DMS53 (cell line): ENCODE measurements at places on chromosomes 16 and 17.

DNA sequence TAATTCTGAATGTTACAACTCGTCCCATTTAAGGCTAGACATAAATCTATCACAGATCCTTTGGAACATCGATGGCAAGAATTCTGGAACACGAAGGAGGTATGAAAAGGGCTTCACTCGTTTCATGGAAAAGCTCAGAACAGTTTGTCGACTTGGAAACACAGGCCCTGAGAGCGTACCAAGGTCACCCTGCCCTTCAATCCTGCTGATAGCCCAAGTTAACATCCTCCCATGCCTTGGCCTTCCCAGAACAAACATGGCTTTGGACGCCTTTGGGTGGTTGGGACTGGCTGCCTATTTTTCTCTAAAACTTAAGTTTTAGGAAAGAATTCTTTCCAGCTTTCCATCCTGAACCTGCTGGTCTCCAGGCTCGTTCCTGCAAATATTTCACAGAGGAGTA lies 396.1 kb downstream of the MAF start:
- no peak for DNase-seq

GRCh38 chr17:28475151-28475900 lies 1.9 kb downstream of the SLC13A2 start:
- peak; percentile 42 for DNase-seq

DNA sequence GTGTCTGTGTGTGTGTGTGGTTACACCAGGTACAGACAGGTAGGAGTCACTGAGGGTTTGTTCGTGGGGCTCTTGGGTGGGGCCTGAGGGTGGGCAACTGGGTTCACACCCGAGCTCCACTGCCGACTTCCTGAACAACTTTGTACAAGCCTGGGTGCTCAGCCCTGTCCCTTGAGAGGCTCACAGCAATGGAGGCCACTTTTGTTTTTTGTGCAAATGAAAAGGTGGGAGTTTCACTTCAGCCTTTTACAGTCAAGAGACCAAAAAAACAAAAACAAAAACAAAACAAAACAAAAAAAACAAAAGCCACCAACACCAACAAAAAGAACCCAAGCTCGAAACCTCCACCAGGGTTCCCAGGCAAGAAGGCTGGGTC lies 2.4 kb downstream of the RHBDF2 start:
- DNase-seq, result peak; percentile 52

DNA sequence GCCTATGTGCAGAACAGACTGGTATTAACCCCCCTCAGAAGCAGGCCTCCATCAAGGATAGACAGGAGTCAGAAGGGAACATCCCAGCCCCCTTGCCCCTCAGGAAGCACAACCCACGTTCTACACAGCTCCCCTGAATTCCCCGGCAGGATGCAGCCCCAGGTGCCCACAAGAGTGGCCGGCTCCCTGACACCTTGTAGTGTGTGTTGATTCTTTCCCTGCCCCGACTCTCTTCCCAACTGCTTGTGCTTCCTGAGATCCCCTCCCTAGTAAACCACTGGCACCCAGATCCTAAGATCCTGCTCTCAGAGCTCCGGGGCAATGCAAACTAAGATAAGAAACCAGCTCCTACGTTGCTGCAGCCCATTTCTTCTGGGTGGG lies 34.8 kb upstream of the LITAF start:
- no peak for DNase-seq

DNA sequence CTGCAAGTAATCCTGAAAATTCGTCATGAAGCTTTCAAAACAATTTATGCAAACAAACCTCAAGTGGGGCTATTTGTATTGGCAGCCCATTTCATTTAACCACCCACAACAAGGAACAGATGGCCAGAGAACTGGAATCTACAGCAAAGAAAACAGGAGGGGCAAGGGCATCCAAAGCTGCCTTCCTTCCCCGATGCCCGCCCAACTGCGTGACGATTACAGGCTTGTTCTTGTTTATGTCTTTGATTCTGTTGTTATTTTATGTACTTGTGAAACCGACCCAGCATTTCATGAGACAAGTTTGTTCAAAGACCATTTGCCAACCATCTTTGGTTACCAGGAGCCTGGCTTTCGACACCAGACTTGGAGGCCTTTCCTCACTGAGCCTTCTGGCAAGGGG lies 59.1 kb upstream of the IRX6 start:
- DNase-seq, result peak; percentile 17

DNA sequence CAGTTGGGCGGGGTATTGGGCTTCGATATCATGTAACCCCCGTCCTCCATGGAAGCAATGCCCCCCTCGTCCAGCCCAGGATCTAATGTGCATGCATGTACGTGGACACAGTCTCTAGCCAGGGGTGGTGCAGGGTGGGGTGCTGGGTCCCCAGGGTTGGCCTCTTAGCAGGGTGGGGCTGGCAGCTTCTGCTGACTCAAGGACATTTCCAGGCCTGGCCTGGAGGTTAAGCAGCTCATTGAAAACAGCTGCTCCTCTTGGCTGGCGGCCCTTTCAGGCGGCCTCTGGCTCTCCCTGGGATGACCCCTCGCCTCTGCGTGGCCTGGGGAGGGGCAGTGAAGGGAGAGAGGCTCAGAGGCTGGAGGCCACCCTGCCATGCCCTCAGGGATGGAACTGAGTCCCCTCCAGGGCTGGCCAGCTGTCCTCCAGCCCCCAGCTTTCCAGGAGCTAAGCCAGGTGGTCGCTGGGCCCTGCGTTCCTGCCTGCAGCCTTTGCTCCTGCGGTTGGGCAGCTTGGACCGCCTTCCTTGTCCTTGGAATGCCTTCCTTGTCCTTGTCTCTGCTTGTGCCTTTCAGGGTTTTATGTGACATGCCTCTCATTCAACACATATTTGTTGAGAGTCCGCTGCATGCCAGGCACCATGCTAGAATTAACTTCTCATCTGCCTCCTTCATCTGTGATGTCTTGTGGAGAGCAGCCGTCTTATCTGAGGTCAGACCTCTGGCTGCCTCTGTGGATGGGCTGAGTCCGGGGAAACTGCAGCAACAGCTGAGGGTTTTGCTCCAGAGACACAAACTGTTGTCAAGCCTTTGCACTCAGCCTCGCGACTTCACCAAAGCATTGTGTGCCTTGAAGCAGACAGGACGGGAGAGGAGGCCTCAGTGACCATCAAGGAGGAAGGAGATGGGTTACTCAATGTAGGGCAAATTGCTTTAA lies 26.6 kb downstream of the MRC2 start:
- peak; percentile 11 for DNase-seq

DNA sequence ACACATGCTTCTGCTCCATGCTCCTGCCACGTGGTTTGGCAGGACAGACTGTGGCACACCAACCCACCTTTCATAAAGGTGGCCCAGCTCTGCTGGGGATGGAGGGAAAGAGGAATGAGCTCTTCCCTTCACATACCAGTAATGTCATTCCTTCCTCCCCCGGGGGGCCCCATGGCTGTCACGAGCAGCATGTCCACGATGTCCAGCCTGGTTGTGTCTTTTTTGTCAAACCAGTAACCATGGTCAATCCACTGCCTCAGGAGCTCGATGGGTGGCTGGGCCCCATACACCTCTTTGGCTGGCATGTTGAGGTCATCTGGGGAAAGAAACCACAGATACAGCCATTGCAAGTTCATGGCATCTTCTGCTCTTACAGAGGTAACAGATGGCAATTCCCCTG lies 96.6 kb downstream of the LYRM1 start:
- DNase-seq, result no peak

GRCh38 chr17:77555741-77556291 lies 402.7 kb upstream of the TNRC6C start:
- peak; percentile 47 for DNase-seq

DNA sequence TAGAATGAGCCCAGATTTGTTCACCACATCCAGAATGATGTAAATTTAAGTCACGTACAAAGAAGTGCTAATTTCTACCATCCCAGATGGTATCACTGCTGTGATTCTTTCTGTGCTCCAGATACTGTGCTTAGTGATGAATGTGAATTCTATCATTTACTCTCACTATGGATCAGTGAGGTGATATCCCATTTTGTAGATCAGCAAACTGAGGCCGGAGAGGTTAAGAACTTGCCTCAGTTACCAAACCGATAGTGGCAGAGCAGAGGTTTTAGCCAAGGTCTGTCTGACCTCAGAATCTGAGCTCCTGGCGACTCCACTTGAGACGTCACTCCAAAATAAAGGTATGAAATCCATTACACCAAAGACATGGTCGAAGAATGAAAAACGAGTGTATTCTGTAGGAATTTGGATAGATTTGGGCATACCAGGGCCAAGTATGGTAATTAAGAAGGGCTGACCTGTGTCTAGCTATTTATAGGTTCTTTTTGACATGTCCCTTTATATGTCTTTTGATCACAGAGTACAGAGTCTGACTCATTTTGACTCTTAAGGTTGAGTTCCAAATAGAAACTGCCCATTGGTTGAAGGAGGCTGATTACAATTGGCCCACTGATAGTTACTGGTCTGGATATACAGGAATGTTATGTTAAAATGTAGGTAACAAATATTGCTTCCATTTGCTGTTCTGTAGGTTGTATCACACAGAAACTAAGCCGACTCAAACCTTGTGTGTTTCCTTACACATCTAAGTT lies 10.0 kb downstream of the MAP2K6 start:
- DNase-seq, result no peak

- DNase-seq, result peak; percentile 83
These were observed 10.1 kb upstream of the SLC16A5 start for GRCh38 chr17:75077496-75078283.

- DNase-seq, result no peak
These were observed 41.4 kb downstream of the AP1G1 start for GRCh38 chr16:71767060-71767900.

DNA sequence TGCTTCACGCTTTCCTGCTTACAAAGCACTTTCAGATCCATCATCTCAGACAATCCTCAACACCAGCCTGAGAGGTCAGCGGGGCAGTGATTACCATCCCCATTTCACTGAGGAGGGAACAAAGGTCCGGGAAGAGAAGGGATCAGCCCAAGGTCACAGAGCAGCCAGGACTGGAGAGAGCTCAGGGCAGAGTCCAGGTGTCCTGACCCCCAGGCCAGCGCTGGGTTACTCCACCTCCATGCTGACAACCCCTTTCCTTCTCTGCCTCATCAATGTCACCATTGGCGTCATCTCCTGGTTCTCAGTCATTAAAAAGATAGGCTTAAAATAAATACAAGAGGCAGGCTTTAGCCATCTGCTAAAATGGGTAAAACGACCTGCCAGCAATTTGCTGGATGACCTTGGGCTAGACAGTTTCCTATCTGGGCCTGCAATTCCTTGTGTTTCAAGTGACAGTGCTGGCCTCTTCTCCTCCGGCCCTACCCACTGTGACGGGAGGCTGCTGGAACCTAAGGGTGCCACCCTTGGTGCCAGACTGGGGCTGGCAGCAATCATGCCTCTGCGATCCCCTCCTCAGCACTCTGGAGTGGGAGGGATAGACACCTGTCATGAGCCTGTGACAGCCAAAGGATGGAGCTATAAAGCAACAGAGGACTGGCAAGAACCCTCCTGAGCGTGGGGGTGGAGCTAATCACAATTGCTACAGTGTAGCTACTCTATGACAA lies 79.5 kb upstream of the CCL1 start:
- DNase-seq, result no peak

- DNase-seq, result no peak
These were observed 107.9 kb downstream of the SNX29 start for GRCh38 chr16:12084436-12084835.

DNA sequence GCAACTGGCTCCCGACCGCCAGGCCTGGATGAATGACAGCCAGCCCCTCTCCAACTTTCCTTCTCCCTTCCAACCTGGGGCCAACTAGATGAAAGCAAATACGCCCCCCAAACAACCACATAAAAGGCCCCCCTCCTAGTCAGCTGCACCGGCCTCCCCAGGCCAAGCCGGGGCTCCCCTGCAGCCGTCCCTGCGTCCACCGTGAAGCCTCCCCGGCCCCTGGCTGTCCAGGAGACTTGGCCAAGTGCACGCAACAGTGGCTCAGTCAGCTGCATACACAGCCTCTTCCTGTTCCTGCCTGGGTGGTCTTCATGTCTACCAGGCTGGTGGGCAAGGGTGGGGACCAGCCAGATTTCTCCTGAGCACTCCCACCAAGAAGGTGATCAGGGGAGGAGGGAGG lies 16.0 kb downstream of the DNAH17 start:
- no peak for DNase-seq

DNA sequence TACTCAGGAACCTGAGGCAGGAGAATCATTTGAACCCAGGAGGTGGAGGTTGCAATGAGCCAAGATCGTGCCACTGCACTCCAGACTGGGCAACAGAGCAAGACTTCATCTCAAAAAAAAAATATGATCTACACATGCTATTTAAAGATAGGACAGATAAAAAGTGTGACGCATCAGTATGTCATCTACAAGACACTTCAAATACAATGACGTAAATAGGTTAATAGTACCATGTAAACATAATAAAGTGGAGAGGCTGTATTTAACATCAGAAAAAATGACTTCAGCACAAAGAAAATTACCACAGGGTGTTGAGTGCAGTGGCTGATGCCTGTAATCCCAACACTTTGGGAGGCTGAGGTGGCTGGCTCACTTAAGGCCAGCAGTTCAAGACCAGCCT lies 20.2 kb downstream of the ZNF778 start:
- DNase-seq, result peak; percentile 69

GRCh38 chr17:2892305-2892971 lies 96.2 kb downstream of the RAP1GAP2 start:
- DNase-seq, result peak; percentile 97

- DNase-seq, result peak; percentile 81
These were observed 827.6 kb upstream of the KIF2B start for GRCh38 chr17:52995147-52995546.

DNA sequence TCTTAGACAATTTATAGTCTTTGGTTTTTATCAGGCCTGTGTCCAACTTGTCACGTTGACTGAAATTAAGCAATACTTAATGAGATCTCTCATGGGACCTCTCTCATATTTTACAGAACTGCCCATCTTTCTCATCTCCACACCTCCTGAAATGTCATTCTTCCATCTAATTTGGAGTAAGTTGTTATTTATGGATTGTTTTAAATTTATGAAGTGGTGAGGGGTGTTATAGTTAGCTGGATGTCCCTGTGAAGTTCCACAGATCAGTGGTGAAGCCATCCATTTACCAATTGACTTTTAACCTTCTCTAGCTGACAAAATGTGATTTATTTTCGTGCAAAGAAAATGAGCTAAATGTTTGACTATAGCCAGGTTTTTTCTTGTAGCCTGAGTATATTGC lies 824.9 kb downstream of the KCNJ2 start:
- DNase-seq, result no peak

GRCh38 chr16:22428654-22429053 lies 54.2 kb upstream of the CDR2 start:
- DNase-seq, result no peak

GRCh38 chr16:3042376-3042775 lies 4.0 kb upstream of the MMP25 start:
- no peak for DNase-seq

DNA sequence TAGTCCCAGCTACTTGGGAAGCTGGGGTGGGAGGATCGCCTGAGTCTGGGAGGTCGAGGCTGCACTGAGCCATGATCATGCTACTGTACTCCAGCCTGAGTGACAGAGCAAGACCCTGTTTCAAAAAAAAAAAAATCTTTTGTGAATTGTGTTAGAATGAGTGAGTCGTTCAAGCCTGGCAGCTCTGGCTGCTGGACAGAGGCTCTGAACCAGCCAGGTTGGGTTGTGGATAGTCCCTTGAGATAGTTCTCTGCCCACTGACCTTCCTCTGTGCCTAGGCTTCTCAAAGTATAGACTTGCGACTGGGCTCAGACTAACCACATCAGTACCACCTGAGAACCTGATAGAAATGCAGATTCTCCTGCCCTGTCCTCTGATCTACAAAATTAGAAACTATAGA lies 2.2 kb upstream of the KSR1 start:
- DNase-seq, result no peak

GRCh38 chr17:50883850-50884438 lies 17.8 kb upstream of the TOB1 start:
- peak; percentile 27 for DNase-seq
